Endothelial cell (in vitro differentiated cells): ENCODE measurements at places on chromosomes 12 and 14. TPM values are rescaled to one million over a fixed set of nuclear protein-coding genes. Genes with fewer than 3 reads are reported as not detected.

DNA sequence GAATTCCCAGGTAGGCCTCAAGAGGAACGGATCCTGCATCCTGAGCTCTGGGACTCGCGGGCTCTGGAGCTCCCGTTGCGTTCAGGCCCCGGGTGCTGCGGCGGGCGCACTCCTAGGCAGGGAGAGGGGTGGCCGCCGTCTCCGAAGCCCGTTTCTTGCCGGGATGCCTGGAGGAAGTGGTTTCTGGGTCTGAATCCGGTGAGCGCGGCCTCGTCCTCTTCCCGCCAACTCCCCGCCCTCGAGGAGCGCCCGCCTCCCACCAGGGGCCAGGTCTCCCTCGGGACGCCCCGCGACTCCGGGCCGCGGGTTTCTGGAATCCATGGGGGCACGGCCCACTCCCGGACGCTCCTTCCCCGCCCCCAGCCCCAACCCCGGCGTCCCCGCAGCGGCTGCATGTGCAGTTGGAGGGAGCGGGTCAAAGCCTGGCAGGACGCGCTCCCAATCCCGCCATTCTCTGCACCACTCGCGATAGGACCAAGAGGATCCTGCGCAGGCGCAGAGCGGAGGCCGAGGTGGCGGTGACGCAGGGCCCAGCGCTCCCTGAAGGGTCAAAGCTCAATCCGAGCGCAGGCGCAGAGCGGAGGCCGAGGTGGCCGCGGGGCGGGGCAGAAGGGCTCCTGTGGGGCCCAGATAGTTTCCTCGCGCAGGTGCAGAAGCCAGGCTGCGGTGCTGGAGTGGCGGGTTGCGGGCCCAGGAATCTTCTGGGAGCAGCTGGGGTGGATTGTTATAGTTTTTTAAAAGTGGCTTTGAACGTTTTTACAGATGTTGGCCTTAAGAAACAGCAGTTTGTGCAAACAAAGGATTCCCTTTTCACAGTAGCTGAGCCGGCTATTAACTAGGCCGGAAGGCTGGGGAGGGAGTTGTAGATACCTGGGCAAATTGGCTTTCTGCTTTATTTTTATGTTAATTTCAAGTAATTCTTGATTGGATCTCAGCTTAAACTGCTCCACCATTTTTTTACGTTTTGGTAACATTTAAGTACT is 796.4 kb downstream of the AACS start:
- H3K4me1 ChIP-seq: no peaks in the 10 kb centered on the region
- H3K36me3 ChIP-seq: peaks cover 12% of the 10 kb centered on the region
- no peak overlapping the region for H3K27ac ChIP-seq
- no peak for DNase-seq
- no peak overlapping the region for H3K4me3 ChIP-seq

DNA sequence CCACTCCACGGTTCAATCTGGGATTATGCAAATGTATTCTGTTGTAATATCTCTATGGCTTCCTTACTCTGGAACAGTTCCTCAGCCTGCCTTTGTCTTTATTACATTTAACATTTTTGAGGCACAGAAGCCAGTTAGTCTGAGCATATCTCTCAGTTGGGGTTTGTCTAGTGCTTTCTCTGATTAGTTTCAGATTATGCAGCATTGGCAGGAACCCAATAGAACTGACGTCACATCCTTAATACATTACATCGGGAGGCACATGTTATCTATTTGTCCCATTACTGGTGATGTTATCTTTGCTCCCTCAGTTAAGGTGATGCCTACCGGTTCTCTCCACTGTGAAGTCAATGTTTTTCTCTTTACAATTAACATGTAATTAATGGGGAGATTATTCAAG is 62.4 kb downstream of the PPM1A start:
- no peak for DNase-seq
- peaks cover 18% of the 10 kb centered on the region for H3K4me1 ChIP-seq
- H3K4me3 ChIP-seq: no peak overlapping the region
- peaks cover 3% of the 10 kb centered on the region for H3K27me3 ChIP-seq
- no peak overlapping the region for H3K27ac ChIP-seq
- no peaks in the 10 kb centered on the region for H3K36me3 ChIP-seq

- H3K4me3 ChIP-seq: no peak overlapping the region
- H3K4me1 ChIP-seq: peaks cover 21% of the 10 kb centered on the region
- H3K27me3 ChIP-seq: peaks cover 3% of the 10 kb centered on the region
- peaks cover 4% of the 10 kb centered on the region for H3K36me3 ChIP-seq
- H3K27ac ChIP-seq: no peak overlapping the region
These were observed 35.2 kb downstream of the HMGA2 start for GRCh38 chr12:65859519-65859918.

DNA sequence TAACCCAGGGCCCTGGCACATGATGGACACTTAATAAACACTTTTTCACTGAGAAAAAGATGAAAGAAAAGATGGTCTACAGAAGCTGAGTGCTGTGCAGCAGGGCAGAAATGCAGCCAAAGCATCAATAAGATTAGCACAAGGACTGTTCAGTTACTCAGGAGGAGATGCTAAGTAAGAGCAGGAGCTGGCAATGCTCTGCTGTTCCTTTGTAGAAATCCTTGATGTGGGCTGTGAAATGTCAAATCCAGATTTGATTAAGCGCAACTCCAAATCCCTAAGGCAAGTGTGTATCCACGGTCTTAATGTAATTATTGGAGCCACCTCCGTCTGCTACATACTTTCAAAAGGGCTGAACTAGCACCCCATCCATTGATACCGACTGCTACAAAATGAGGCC is 151.8 kb upstream of the BTG1 start:
- DNase-seq: no peak
- H3K27ac ChIP-seq: no peak overlapping the region
- peaks cover 4% of the 10 kb centered on the region for H3K4me1 ChIP-seq
- H3K27me3 ChIP-seq: no peaks in the 10 kb centered on the region

DNA sequence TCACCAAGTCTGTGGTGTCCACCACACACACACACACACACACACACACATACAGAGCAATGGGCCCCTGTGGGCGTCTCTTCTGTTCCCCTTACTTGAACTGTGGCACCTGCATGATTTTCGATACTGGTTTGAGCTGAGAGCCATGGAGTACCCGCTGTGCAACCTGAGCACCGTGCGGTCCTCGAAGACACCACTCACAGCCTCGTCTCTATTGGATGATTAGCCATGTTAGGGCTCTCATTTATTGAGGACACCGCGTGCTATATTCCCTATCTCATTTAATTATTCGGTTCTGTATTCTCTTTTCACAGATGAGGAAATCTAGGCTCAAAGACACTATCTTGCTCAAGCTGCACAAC is 623 bp upstream of the C14orf132 start:
- H3K36me3 ChIP-seq: no peaks in the 10 kb centered on the region
- H3K27ac ChIP-seq: no peak overlapping the region
- DNase-seq: no peak
- peaks cover 11% of the 10 kb centered on the region for H3K27me3 ChIP-seq
- no peaks in the 10 kb centered on the region for H3K4me1 ChIP-seq

DNA sequence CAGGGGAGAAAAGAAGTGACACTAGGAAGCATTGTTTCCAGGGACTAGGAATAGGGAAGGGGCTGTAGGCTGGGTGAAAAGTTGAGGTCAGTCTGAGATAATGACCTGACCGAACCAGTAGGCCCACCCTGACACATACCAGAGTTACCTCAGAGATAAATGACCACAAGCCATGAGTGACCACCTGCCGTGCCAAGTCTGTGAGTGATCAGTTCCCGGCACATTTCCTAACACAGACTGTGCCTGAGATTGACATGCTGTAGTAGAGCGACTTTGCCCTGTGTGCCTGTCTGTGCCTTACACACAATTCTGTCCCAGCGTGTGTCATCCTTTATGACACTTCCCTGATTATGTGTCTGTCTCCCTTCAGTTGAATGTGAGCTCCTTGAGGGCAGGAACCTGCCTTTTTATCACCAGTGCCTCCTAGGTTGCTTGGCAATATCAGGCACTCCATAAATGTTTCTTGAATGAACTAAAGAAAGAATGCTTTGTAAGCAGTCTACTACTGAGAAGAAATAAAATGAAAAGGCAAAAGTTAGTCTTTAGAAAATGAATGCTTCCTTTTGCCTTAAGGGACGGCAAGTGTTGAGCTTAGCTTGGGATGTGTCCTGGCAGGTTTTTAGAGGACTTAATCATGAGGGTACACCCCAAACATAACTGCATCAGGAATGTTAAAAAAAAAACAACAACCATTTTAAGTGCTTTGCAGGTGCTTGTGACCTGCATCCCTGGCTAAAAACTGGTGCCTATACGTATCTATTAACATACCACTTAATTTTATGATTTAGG is 9.6 kb upstream of the SSPN start:
- no peak for DNase-seq
- no peaks in the 10 kb centered on the region for H3K4me1 ChIP-seq
- H3K27ac ChIP-seq: no peak overlapping the region
- H3K36me3 ChIP-seq: no peaks in the 10 kb centered on the region

The NCKAP5L gene
- total RNA-seq: 70.9 TPM

The SERPINA5 gene
- total RNA-seq: 0.26 TPM

DNA sequence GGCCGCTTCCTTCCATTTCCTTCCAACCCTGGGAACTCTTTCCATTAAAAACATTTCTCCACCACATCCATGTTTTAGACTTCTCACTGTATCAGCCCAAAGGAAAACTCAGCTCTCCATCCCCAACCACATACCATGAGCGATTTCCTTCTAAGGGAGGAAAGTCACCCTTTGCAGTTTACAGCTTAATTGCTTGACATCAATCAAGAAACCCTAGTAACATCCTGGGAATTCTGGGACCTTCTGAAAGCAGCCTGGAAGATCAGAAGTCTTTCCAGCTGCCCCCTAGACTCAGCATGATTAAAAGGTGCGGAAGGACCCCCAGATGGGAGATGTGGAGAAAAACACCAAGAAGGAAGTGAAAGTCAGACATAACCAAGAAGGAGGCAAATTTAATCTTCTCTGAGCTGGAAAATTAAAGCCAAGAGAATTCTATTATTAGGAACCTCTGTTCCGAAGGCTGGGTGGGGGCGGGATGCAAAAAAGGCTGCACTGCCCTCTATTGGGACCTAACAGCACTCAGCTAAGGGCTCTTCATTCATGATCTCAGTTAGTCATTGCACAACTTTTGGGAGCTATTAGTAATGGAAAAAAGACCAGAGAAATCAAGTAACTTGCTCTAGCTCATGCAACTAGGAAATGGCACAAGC is 73.3 kb upstream of the PLXNC1 start:
- H3K27ac ChIP-seq: no peak overlapping the region
- H3K4me1 ChIP-seq: peaks cover 29% of the 10 kb centered on the region
- no peak overlapping the region for H3K4me3 ChIP-seq
- H3K27me3 ChIP-seq: no peaks in the 10 kb centered on the region

GRCh38 chr14:22213120-22213519 is 375.9 kb downstream of the DAD1 start:
- H3K27ac ChIP-seq: no peak overlapping the region
- H3K4me3 ChIP-seq: no peak overlapping the region
- no peaks in the 10 kb centered on the region for H3K27me3 ChIP-seq
- H3K36me3 ChIP-seq: no peaks in the 10 kb centered on the region
- peaks cover 15% of the 10 kb centered on the region for H3K4me1 ChIP-seq
- no peak for DNase-seq

DNA sequence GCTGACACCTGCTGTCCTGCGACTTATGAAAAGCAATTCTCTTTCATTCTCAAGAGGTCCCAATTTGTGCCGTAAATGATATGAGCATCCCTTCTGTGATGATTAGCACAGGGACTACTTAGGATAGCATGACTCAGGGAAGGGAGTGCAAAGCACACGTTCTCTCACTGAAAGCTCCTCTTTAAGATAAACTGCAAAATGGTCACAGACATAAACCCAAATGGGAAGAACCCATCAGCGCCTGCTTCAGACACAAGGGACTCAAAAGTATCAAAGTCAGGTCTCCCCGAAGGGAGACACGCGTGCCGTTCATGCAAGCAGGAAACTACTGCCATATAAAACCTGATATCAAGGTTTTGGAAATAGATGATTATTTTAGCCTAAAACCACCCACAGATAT is 33.9 kb upstream of the PIWIL1 start:
- no peak overlapping the region for H3K27ac ChIP-seq
- no peak overlapping the region for H3K4me3 ChIP-seq
- H3K4me1 ChIP-seq: no peaks in the 10 kb centered on the region

The CLEC4D gene
- total RNA-seq: 0.31 TPM

The MSI1 gene
- 27.6 TPM for total RNA-seq
